ENCODE measurements at places on chromosomes 1 and 21. TPM values are rescaled to one million over a fixed set of nuclear protein-coding genes. Genes with fewer than 3 reads are reported as not detected.

DNA sequence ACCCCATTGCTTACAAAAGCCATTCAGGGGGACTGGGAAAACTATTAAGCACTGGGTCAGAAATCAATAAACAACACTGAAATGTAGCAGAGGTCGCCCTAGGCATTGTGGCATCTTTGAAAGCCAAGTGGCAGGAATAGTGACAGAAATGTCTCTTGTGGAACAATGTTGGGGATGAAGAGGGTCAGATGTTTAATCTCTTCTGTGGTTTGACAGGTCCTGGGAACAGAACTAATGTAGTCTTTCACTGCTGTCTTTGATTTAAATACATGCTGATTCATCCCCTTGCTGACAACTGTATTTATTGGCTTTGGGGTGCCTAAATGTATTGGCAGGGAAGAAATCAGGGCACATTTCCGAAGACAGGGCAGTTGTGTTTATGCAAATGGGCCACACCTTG is 194.8 kb downstream of the ATG4C start:
- DNase-seq = no peak

- no peak for DNase-seq
These were observed 18.6 kb downstream of the INSRR start for GRCh38 chr1:156840186-156840897.

Gene LCE1E
- polyA plus RNA-seq = not detected

Gene SPRR4
- not detected for polyA plus RNA-seq

GRCh38 chr1:238982736-238983135 is 403.6 kb upstream of the CHRM3 start:
- no peak for DNase-seq

Gene HRNR
- not detected for polyA plus RNA-seq

GRCh38 chr1:197782722-197783360 is 7.6 kb upstream of the DENND1B start:
- no peak for DNase-seq

DNA sequence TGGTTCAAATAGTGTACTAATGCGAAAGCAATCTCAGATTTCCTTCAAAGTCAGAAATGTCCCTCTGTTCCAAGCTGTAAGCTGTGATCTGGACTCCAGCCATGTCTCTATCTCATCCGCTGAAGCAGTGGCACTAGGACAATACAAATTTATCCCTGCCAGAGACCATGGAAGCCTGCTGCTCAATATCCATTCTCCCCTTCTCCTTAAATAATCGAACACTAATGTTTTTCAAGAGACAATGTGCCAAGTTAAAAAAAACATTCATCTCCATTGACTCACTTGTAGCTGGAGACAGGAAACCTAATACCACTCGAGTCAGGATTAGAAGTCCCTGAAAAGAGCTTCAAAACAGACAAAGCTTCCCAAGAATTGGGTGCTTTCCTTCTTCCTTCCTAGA is 38.5 kb upstream of the PGBD5 start:
- no peak for DNase-seq

DNA sequence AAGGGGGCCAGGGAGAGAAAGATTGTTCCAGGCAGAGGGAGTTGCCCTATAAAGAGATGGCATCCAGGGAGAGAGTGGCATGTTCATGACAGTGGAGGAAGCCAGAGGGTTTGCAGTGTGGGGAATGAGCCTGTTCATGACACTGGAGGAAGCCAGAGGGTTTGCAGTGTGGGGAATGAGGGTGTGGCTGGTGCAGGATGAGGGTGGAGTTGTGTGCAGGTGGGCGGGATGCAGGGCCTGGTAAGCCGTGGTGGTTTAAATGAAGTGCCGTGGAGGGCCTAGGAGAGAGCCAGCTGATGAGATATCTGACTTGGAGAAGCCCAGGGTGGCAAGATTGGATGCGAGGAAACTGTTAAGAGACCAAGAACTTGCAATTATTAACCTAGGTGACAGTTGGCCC is 131.8 kb downstream of the CAMTA1 start:
- no peak for DNase-seq

Gene TRIM67
- not detected for polyA plus RNA-seq

GRCh38 chr1:3170561-3171453 is 101.8 kb downstream of the PRDM16 start:
- no peak for DNase-seq

Gene SPTA1
- polyA plus RNA-seq = not detected

Gene CEP170
- polyA plus RNA-seq = 10.9 TPM

DNA sequence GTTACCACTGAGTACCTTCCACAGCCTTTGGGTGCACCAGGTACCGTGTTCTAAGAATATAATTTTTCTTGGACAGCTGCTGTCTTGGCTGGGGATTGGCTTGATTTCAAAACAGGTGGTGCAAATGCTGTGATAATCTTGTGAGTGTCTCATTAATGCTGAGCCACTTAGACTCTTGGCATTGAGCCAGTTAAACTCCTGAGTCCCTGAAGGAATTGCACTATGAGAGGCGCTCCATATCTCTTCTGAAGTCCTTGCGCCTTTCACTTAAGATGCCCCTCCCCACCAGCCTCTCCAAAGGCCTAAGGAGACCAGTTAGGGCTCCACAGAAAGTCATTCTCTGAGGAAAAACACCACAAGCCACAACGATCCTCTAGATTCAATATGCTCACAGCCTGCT is 51.0 kb downstream of the BACH1 start:
- no peak for DNase-seq

DNA sequence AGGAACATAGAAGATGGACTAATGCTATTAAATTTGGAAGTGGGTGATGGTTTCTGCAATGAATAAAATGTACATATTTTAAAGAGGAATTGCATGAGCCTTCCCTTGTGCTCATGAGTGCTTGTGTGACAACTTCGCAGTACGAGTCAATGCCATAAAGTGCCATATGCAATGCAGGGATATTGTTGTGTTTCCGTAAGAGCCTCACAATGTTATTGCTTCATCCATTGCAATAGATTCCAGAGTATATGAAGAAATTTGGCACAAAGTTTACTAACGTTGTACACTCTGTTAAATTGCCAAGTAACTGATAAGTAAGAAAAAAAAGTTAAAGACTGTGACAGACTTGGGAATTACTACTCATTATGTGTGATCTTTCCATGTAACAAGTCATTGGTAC is 22.3 kb downstream of the BTG3 start:
- no peak for DNase-seq

Gene RAB13
- not detected for polyA plus RNA-seq

DNA sequence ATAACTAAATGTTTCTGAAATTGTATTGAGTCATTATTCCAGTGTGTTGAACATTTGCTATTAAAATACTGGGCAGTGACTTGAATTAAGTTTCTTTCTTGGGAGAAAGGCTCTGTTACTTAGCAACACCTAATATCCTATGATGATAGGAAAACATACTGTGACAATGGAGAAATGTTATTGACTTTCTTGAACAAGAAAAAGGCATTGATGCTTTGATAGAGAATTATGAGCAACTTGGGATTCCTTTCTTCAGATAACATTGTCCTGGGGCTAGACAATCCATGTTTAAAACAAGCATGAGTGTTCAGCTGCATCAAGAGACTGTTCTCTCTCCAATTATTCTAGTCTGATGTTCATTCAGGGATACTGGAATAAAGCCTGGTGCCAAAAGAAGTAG is 215.9 kb upstream of the L1TD1 start:
- no peak for DNase-seq

Measured in CD4-positive, alpha-beta memory T cell (primary cell).